ENCODE measurements at places on chromosomes 6 and 20. TPM values are rescaled to one million over a fixed set of nuclear protein-coding genes. Genes with fewer than 3 reads are reported as not detected.

DNA sequence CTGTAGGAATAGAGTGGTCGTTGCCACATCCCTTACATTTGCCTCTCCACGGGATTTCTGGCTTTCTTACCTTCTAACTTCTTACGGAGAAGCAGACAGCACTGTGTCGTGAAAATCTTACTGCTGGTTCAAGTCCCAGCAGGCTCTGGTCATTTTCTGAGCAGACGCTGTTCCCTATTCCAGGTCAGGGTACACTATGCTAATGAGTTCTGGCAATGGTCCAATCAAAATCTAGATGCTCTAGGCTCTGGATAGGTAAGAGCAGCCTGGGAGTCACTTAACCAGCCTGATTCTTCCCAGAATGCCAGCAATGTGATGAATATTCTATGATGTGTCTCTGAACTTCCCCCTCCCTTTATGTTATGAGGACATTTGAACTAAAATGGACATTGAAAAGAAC is at the start of gene GCM1:
Gene GCM1, minus strand, starts transcription at position 158 of the 400 bp plus-strand sequence. CDS start 3,209 bp downstream, outside the sequence.
- DNase-seq: no peak

GRCh38 chr6:116530436-116530835 is 15.0 kb downstream of the TRAPPC3L start:
- no peak for DNase-seq

DNA sequence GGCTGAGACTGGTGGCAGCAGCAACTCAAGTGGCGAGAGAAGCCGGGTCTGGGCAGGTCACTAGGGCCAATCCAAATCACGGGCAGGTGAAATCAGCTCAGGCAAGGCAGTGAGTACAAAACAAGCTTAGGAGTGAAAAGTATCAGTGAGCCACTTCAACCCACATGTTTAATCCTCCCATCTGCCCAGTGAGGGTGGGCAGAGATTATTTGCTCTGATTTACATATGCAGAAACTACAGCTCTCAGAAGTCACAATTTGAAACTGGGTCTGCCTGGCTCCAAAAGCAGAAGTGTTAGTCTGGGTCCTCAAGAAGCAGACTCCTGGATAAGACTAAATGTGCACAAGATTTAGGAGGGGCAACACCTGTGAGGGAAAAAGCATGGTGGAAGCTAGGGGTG is 173.7 kb upstream of the LRFN2 start:
- no peak for DNase-seq

GRCh38 chr20:4511776-4512175 is 209.9 kb upstream of the PRND start:
- no peak for DNase-seq

GRCh38 chr6:31687321-31687720 is 6.5 kb upstream of the LY6G5C start:
- DNase-seq: no peak

The GGTLC1 gene
- total RNA-seq: not detected

- DNase-seq: no peak
Measured at GRCh38 chr6:26660000-26660361, 435 bp upstream of the ZNF322 start.

The TNF gene
- 1.9 TPM for total RNA-seq

DNA sequence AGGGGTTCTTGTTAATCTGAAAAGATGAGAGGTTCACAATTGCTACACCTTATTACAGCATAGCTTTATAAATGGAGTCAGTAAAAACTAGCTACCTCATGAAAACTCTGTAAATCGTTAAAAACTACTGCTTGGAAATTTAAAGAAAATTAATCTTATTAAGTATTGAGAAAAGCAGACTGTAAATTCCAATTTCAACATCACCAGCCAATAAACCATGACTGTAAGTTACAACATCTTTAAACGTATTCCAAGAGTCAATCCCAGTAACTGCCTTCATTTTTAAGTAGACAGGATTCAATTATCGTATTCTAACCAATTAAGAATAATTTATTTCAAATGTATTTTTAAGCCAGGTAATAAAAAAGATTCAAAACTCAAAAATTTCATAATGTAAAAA is 70.3 kb downstream of the ATG5 start:
- DNase-seq: no peak
